ENCODE measurements at places on chromosomes 2 and 18.

DNA sequence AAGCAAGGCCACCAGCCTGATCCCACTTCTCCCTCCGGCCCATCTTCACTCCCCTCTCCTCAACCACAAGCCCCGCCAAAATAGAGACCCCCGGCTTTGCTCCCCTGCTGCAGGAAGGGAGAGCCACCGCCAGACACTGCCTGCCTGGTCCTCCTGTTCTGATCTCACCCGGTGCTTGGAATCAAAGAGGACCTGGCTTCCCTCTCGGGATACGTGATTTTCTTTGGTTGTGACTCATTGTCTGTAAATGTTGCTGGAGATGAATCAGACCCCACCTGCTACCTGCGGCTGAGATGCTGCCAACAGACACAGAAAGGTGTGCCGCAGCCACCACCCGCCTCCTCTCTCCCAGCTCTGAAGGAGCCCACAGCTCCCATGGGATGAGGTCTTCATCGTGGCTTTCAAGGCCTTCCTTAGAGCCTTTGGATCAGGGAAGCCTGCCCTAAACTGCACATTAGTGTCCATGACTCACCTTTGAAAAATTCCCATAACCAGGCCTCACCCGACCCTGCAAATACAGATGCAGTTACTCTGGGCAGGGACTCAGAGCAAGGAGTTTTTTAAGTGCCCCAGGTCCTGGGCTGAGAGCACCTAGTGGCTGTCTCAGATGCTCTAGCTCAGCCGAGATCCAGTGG is 79.4 kb upstream of the ZNF532 start:
- DNase-seq = peak; percentile 93

DNA sequence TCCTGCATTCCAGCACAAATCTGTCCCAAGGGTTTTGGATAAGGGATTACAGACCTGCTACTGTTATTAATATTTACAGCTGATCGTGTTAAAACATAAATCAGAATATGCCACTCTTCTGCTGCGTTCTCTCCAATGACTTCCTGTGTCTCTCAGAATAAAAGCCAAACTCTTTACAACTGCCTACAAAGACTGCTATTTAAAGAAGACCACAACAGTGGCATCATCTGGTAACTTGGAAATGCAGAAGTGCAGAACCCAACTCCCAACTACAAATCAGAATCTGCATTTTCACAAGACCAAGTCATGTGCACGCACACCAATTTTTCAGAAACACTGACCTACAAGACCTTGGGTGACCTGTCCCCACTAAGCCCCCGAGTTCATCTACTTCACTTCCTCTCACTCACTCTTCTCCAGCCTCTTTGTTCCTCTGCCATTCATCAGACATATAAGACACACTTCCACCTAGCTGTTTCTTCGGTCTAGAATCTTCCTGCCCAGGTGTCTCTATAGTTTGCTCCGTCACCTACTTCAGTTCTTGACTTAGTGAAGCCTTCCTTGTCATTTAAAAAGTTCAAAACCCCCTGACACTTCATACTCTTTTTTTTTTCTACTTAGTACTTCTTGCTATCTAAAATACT is 36.0 kb downstream of the CHN1 start:
- DNase-seq = no peak

DNA sequence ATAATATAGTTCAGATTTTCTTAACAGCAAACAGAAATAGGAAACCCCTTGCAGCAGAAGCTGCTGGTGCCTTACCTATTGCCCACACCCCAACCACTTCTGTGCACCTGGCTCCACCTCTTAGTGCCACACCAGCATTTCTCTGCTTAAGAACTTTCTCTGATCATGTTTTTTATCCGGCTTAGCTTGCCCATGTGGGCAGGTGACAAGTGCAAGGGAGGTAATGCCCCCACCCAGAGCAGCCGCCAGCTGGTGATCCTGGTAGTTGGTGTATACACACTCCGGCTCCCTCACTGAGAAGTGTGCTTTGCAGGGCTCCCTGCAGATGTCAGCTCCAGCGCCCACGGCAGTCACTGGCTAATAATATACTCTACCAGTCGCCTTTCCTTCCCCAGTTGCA is 126.3 kb downstream of the ALPK2 start:
- no peak for DNase-seq

- DNase-seq = no peak
These were observed 297.7 kb downstream of the PLCL1 start for GRCh38 chr2:198102120-198102519.

GRCh38 chr2:199111458-199111857 is 346.3 kb downstream of the SATB2 start:
- no peak for DNase-seq

- peak; percentile 10 for DNase-seq
These were observed 241.3 kb downstream of the PAX3 start for GRCh38 chr2:222057347-222058073.

DNA sequence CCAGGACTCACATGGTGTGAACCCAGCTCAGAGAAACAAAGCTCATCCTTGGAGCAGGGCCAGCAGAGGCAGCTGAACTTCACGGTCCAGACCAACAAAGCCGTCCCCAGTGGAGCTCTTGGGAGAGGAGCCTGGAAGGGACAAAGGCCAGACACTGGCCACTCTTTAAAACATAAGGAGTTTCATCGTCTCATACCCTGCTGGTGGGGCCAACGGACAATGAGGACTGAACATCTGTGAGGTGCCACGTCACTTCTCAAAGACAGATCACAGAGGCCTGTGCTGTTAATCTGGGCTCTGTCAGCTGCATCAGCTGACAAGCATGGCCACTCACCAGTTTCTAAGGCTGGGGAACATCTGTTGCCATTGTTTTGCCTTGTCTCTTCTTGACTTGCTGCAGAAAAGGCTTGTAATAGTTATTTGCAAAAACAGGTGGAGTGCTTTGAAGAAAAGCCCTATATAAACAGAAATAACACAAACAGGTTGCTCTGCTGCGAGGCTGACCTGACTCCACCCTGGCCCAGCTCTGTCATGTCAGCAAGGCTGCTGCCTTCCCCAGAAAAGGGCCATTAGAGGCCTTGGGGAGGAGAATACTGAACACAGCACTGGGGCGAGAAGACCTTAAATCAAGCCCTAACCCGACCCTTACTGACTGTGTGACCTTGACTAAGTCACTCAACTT is 68.1 kb upstream of the DAPL1 start:
- no peak for DNase-seq

DNA sequence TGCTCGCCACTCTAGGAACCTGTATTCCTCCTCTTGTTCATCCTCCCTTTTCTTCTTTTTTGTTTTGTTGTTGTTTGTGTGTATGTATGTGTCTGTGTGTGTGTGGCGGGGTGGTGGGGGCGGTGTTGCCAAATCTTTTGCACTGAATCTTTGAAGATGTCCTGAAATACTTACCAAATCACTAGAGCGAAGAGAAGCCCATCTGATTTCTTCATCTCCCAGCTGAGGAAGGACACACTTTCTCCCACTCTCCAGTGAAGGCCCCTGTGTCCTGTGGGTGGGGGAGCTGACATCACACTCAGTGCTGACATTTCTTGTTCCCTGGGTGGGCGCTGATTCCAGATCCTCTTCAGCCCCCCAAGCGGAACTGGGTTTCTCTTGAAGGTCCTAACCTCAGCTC is 74.5 kb downstream of the NEDD4L start:
- no peak for DNase-seq

DNA sequence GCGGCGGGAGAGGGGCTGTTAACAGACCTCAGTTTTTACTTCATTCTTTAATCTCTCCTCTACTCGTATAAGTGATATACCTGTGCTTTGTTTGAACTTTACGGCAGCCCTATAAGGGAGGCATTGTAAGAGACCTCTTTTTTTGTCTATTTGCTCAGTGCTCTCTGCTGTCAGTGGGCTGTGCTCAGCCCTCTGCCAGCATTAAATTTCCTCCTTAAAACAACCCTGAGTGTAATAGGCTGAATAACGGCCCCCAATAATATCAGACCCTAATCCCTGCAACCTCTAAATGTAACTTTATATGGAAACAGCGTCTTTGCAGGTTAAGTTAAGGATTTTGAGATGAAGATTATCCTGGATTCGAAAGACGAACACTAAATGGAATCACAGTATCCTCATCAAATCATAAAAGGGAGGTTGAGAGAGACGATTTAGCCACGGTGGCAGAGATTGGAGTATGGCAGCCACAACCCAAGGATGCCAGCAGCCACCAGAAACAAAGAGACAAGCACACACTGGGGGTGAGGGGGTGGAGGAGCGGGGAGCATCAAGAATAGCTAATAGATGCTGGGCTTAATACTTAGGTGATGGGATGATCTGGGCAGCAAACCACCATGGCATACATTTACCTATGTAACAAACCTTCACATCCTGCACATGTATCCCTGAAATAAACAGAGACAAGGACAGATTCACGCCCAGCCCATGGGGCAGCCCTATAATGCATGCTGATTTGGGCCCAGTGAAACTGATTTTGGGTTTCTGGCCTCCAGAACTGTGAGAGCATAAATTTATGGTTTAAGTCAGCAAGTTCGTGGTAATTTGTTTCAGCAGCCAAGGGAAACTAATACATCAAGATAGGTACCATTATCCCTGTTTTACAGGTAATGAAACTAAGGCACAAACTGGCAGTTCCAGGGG is 894 bp upstream of the FARSB start:
- peak; percentile 13 for DNase-seq

GRCh38 chr2:68766376-68766845 is 31.8 kb downstream of the ARHGAP25 start:
- DNase-seq = peak; percentile 38

DNA sequence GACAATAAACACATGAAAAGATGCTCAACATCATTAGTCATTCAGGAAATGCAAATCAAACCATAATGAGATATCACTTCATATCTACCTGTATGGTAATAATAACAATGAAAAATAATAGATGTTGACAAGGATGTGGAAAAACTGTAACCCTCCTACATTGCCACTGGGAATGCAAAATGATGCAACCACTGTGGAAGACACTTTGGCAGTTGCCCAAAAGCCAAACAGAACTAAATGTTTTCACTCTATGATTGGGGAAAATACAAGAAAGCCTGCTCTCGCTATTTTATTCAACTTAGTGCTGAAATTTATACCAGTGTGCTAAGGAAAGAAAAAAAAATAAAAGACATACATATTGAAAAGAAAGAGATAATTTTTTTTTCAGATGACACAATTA is 934.5 kb downstream of the CNTNAP5 start:
- peak; percentile 1 for DNase-seq

DNA sequence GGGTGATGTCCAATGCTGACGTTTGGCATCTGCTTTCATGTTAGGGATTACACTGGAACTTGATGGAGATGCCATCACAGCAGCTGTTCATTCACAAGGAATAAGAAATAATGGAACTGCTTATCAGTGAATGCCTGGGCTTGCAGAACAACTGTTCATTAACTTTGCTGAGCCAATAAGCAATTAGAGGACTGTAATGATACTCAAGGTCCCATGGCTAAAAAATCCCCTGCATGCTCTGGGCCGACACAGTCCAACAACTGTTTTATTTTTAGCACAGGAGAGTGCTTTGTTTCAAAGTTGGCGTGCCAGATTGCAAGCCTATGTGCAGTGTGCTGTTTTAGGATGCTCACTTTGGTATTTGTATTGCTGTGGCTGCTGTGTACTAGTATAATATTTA is 408.0 kb upstream of the RGPD4 start:
- DNase-seq = no peak

- no peak for DNase-seq
These were observed 98.9 kb downstream of the PHLPP1 start for GRCh38 chr18:62814132-62814759.

DNA sequence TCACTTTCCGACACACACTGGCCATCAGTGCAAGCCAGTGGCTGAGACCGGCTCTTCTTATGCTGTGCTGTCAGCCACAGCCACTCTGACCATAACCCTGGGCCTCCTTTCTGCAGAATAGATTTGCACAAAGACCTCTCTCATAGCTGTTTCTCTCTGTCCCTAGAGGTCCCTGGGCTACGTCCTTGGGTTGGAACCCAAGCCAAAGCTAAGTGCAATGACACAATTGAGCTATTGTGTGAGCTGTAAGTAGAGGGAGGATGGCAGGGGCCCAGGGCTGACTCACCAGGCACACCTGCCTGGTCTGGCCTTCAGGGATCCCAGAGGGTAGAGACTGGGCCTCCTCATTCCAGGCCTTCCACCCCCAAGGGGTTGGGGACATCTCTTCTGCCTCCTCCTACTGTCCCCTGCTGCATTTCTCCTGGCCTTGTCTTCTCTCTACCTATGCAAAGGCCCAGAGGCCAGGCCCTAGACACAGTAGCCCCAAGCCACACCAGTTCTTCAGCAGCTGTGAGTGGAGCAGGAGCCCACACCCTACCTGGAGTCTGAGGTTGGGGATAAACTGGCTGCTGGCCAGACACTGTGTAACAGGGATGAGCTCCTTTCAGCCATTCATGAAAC is 174.6 kb downstream of the NCK2 start:
- DNase-seq = no peak

DNA sequence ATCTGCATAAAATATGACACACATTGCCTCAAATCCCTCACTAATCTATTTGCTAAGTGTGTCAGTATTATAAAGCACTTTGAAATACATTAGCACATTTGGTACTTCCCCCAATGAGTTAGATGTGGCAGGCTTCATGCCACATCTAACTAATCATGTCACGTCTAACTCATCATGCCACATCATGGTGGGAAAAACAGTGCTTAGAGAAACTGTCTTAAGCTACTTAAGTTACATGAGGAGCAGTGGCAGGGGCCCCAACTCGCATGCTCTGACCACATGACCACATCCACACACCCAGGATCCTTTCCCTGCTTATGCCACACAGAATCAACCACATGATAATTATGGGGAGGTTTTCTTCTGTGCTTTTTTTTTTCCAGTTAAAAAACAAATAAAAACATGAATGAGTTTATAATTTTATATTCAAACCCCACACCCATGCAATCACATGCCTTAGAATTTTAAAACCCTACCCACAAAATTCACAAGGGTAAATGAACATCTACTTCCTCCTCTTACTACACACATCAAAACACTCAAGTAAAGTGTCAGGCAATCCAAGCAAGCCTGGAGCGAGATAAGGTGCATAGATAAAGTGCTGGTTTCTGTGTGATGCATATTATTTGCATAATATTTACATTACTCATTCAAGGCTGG is 1.6 kb downstream of the ABCA12 start:
- DNase-seq = peak; percentile 7

GRCh38 chr2:102424754-102425153 is 1.8 kb downstream of the IL18RAP start:
- no peak for DNase-seq

DNA sequence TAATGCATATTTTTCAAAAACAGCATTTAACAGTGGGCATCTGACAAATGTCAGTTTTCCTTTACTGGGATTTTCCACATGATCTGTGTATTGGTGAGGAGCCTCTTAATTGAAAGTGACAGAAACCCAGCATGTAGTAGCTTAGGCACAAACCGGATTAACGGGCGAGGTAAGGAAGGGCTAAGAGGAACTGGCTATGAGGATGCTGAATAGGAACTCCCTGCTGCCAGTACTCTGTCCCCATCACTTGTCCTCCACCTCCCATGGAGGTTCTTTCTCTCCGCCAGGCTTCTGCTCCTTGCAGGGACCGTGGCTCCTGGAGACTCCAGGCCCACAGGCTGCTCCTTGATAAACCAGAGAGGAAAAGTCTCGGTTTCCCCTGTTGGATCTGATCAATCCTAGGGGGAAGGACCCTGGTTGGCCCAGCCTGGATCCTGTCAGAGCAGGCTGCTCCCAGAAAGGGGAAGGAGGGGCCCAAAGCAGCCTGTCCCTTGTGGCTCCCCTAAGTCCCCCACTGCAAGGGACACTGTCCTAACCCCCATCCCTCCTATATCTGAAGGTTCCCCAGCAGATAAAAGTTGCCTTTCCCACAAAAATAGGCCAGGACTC is 10.3 kb downstream of the TEX44 start:
- no peak for DNase-seq

- peak; percentile 92 for DNase-seq
These were observed 102.5 kb upstream of the RASGRP3 start for GRCh38 chr2:33373986-33374385.
